ENCODE measurements at places on chromosomes 11 and 22.

DNA sequence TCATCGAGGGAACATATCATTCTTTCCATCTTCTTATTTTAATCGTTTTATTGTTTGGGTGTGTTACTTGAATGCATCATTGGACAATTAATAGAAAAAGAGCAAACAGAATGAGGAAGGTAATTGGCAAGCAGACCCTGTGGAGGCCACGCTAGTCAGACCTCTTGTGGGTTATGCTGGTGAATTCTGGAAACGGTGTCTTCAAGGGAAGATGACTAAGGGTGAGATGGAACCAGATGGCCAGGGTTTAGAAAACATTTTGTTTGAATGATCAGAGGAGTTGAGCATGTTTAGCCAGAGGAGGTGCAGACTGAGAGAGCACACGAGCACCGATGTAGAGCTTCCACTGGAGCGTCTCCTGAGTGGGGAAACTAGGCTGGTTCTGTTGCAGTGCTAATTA is 8.5 kb downstream of the ST14 start:
- no peak overlapping the region for H3K4me3 ChIP-seq
- no peaks in the 10 kb centered on the region for H3K4me1 ChIP-seq
- no peak for DNase-seq
- H3K27me3 ChIP-seq: peaks cover 5% of the 10 kb centered on the region
- no peak overlapping the region for H3K27ac ChIP-seq

DNA sequence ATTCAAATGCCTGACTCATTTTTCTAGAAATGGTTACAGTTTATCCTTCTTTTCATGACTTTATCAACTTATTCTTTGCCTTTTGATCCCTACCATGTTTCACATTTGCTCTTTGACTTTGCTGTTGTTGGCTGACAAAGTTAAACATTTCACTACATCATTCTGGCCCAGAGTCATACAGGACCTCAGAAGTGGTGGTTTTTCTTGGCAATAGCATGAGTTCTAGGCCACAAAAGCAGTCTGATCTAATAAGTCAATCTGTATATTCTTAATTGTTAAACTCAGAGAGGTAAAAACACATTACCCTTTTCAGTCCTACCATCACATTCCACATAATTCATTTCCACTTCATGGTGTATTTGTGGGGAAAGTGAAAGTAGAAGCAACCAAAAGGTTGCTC is 763.2 kb upstream of the TENM4 start:
- H3K27ac ChIP-seq: no peak overlapping the region
- H3K36me3 ChIP-seq: no peaks in the 10 kb centered on the region
- no peak for DNase-seq
- H3K4me1 ChIP-seq: no peaks in the 10 kb centered on the region
- no peaks in the 10 kb centered on the region for H3K27me3 ChIP-seq

DNA sequence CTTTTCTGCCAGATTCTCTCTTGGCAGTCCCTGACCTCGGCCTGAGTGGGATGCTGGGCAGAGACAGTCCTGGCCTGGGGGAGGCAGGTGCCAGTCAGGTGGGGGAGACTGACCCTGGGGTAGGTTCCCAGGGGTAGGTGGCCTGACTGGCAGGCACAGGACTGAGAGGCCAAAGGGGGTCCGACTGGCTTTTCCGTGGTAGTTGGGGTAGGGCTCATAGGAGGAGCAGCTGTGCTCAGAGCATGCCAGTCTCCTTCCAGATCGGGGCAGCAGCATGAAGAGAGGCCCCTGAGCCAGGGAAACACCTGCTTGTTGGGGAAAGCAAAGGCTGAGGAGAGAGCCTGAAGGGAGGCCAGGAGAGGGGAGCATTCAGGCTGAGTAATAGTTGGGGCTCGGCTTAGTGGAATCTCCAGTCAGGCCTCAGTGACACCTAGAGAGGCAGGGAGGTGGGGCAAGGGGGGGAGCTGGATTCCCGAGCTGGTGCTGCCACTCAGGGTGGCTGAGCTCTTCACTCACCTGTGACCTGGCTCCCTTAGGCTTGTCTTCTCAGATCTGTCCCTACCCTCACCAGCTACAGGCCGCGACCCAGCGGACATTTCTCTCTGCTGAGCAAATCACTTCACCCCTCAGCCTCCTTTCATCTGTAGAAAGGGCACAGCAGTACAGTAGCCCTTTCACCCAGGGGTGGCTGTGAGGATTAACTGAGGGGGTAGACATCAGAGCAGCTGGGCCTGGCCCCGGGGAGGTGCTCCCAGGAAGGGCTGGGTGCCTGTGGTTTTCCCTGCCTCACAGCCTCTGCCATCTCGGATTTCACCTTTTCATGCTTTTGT is 26.2 kb downstream of the MCM5 start:
- H3K36me3 ChIP-seq: peaks cover 33% of the 10 kb centered on the region
- no peak for DNase-seq
- H3K27ac ChIP-seq: no peak overlapping the region
- H3K4me3 ChIP-seq: no peak overlapping the region

DNA sequence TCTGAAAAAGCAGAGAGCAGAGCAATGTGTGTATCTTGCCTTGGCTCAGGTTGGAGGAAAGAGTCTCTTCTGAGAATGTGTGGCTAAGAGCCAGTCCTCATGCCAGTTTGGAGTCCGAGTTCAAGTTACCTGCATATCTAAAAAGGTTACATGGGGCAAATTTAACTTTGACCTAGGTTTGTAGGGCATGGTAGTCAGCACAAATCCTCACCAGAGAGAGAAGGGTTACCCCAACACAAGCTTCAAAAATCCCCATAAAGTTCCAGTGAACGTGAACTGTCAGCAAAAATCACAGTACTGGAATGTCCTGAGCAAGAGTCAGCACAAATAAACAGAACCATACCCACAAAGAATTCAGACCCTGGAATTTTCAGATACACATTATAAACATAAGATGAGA is 13.8 kb downstream of the SDHD start:
- no peaks in the 10 kb centered on the region for H3K4me1 ChIP-seq
- no peak for DNase-seq
- no peak overlapping the region for H3K4me3 ChIP-seq
- no peaks in the 10 kb centered on the region for H3K27me3 ChIP-seq
- H3K27ac ChIP-seq: no peak overlapping the region

GRCh38 chr11:14656536-14657457 is 13.2 kb downstream of the PDE3B start:
- no peak for DNase-seq
- no peak overlapping the region for H3K27ac ChIP-seq
- no peaks in the 10 kb centered on the region for H3K36me3 ChIP-seq
- no peaks in the 10 kb centered on the region for H3K4me1 ChIP-seq
- no peaks in the 10 kb centered on the region for H3K27me3 ChIP-seq
- no peak overlapping the region for H3K4me3 ChIP-seq

DNA sequence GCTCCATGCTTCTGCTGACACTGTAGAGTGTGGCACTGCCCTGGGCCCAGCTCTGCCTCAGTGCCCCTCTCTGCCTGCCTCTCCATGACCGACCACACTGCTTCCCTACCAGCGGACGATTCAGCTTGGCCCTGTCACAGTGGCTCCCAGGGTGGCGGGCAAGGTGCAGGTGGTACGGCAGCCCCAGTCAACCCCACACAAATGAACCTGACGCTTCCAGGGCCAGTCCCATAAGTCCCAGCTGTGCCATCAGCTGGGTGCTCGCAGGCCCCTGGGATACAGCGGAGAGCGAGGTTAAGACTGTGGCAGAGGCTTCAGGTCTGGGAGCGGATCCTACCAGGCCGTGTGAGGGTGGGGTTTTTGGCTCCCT is 134.8 kb downstream of the LDLRAD3 start:
- no peaks in the 10 kb centered on the region for H3K36me3 ChIP-seq
- H3K4me1 ChIP-seq: no peaks in the 10 kb centered on the region
- no peaks in the 10 kb centered on the region for H3K27me3 ChIP-seq
- DNase-seq: no peak

- no peaks in the 10 kb centered on the region for H3K27me3 ChIP-seq
- no peak for DNase-seq
- H3K4me1 ChIP-seq: no peaks in the 10 kb centered on the region
- H3K27ac ChIP-seq: no peak overlapping the region
Observed at GRCh38 chr22:31439808-31440207, 40.4 kb downstream of the DRG1 start.

GRCh38 chr11:107898270-107898669 is 30.0 kb upstream of the RAB39A start:
- H3K4me1 ChIP-seq: no peaks in the 10 kb centered on the region
- H3K27ac ChIP-seq: no peak overlapping the region
- no peaks in the 10 kb centered on the region for H3K27me3 ChIP-seq
- no peak for DNase-seq
- H3K4me3 ChIP-seq: no peak overlapping the region

- no peak overlapping the region for H3K27ac ChIP-seq
- H3K4me1 ChIP-seq: peaks cover 22% of the 10 kb centered on the region
- peaks cover 66% of the 10 kb centered on the region for H3K36me3 ChIP-seq
- DNase-seq: no peak
Observed at GRCh38 chr11:611001-611996, 4.5 kb downstream of the IRF7 start.

DNA sequence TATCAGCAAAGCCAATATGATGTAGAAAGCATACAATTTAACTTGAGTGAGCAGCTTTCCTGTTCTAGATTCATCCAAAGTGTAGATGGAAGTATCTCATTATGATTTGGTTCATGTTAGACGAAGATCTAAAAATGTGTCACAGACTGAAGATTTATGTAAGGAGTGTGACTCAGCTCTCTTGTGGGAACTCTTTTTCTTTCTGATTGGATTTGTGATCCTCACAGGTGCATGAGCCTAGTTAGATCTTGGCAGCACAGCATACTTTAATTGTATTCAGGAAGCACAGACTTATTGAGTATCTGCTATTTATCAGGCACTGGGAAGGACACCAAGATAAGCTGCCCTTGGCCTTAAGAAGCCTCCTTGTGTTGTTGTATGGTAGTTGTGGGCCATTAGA is 147.1 kb downstream of the C11orf91 start:
- H3K4me3 ChIP-seq: no peak overlapping the region
- no peaks in the 10 kb centered on the region for H3K4me1 ChIP-seq
- H3K27ac ChIP-seq: no peak overlapping the region
- H3K36me3 ChIP-seq: no peaks in the 10 kb centered on the region
- peaks cover 3% of the 10 kb centered on the region for H3K27me3 ChIP-seq

DNA sequence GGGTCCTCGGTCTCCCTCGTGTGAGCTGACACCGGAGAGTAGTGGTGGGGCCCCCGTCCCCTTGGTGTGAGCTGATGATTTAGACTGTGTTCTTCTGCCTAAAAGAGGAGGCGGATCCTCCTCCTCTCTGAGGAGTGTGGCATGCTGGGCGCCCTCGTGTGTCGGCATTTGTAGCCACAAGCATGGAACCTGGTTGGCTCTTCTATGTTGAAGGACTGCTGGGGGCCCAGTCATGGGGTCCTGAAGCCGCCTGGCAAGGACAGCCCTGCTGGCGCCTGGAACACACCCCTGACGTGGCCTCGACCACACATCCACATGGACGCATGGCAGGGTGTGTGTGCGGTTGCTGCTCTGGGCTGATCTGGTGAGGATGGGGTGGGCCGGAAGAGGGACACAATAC is 50.2 kb downstream of the AP2A2 start:
- no peaks in the 10 kb centered on the region for H3K4me1 ChIP-seq
- no peak for DNase-seq
- no peak overlapping the region for H3K4me3 ChIP-seq
- H3K27ac ChIP-seq: no peak overlapping the region
- no peaks in the 10 kb centered on the region for H3K27me3 ChIP-seq

- no peak for DNase-seq
- H3K4me1 ChIP-seq: no peaks in the 10 kb centered on the region
- H3K36me3 ChIP-seq: no peaks in the 10 kb centered on the region
- H3K4me3 ChIP-seq: no peak overlapping the region
Observed at GRCh38 chr11:113021111-113021510, 59.9 kb downstream of the NCAM1 start.

- DNase-seq: no peak
- H3K4me3 ChIP-seq: no peak overlapping the region
- no peaks in the 10 kb centered on the region for H3K27me3 ChIP-seq
- H3K36me3 ChIP-seq: no peaks in the 10 kb centered on the region
Observed at GRCh38 chr11:2328656-2329354, 27.0 kb downstream of the TSPAN32 start.

GRCh38 chr11:93852242-93852641 is 1.8 kb upstream of the VSTM5 start:
- H3K27ac ChIP-seq: no peak overlapping the region
- H3K36me3 ChIP-seq: no peaks in the 10 kb centered on the region
- no peak overlapping the region for H3K4me3 ChIP-seq
- H3K27me3 ChIP-seq: peaks cover 3% of the 10 kb centered on the region
- DNase-seq: no peak

DNA sequence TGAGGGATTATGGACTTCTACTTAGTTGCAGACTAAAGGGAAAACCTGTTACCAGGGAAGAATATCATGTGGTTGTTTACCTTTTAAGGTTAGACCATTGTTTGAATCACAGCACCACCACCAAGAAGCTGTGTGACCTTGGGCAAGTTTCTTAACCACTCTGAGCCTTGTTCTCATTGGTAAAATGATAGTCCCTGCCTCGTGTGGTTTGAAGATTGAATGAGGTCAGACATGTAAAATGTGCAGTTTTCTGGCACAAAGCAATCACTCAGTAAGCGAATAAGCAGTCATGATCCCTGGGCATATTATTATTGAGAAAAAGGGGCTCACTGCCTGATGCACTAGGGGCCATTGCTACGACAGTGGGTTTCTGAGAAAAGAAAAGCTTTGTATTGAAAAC is 28.3 kb downstream of the MOV10L1 start:
- H3K36me3 ChIP-seq: no peaks in the 10 kb centered on the region
- no peak overlapping the region for H3K27ac ChIP-seq
- no peaks in the 10 kb centered on the region for H3K4me1 ChIP-seq
- H3K4me3 ChIP-seq: no peak overlapping the region
- DNase-seq: no peak

- no peaks in the 10 kb centered on the region for H3K27me3 ChIP-seq
- H3K27ac ChIP-seq: no peak overlapping the region
- DNase-seq: no peak
- no peak overlapping the region for H3K4me3 ChIP-seq
Observed at GRCh38 chr22:44190381-44190976, 9.8 kb downstream of the PARVG start.

GRCh38 chr11:7246179-7246578 is 5.5 kb upstream of the SYT9 start:
- no peaks in the 10 kb centered on the region for H3K36me3 ChIP-seq
- DNase-seq: no peak
- no peak overlapping the region for H3K27ac ChIP-seq
